Naive thymus-derived CD4-positive, alpha-beta T cell (primary cell): ENCODE measurements at places on chromosomes 3 and 15. TPM values are rescaled to one million over a fixed set of nuclear protein-coding genes. Genes with fewer than 3 reads are reported as not detected.

CACNA1D gene
- 2.0 TPM for total RNA-seq

AP3B2 gene
- total RNA-seq: 1.2 TPM

CHRNA7 gene
- 0.24 TPM for total RNA-seq

LRRC31 gene
- not detected for total RNA-seq

NECTIN3 gene
- 2.4 TPM for total RNA-seq

PAK6 gene
- 1.9 TPM for total RNA-seq

C3orf22 gene
- total RNA-seq: not detected

DNA sequence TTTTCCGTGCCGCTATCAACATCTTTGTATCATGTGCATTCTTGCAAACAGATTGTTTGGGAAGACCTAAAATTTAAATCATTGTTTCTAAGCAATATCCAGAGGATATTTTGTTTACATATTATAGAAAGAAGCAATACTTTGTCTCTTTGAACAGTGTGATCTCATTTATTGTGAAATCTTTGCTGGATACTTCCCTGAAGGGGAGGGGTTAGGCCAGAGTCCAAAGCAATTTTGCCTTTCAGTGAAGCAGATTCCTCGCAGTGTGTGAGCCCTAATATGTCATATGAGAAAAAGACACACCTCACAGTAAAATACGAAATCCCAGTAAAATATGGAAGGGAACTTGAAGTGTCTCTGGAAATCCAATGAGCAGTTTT is 158.7 kb upstream of the SLCO3A1 start:
- no peaks in the 10 kb centered on the region for H3K4me1 ChIP-seq
- no peaks in the 10 kb centered on the region for H3K36me3 ChIP-seq
- H3K27me3 ChIP-seq: no peaks in the 10 kb centered on the region
- DNase-seq: no peak

DNA sequence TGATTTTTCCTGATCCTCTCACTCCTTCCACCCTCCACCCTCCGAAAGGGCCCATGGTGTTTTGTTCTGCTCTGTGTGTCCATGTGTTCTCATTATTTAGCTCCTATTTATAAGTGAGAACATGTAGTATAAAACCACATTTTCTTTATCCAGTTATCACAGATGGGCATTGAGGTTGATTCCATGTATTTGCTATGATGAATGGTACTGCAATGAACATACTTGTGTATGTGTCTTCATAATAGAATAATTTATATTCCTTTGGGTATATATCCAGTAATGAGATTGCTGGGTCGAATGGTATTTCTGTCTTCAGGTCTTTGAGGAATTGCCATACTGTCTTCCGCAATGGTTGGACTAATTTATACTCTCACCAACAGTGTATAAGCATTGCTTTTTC is 126.0 kb downstream of the IMPG2 start:
- DNase-seq: no peak
- no peaks in the 10 kb centered on the region for H3K36me3 ChIP-seq
- H3K4me3 ChIP-seq: no peak overlapping the region
- no peaks in the 10 kb centered on the region for H3K4me1 ChIP-seq
- H3K27ac ChIP-seq: no peak overlapping the region
- no peaks in the 10 kb centered on the region for H3K27me3 ChIP-seq

GRCh38 chr15:28106294-28107110 is 7.4 kb upstream of the OCA2 start:
- H3K4me3 ChIP-seq: peak overlapping the region; percentile 65
- H3K4me1 ChIP-seq: peaks cover 5% of the 10 kb centered on the region
- no peak overlapping the region for H3K27ac ChIP-seq
- no peaks in the 10 kb centered on the region for H3K27me3 ChIP-seq
- H3K36me3 ChIP-seq: peaks cover 4% of the 10 kb centered on the region

- no peak overlapping the region for H3K27ac ChIP-seq
- DNase-seq: no peak
- no peaks in the 10 kb centered on the region for H3K27me3 ChIP-seq
- peaks cover 3% of the 10 kb centered on the region for H3K36me3 ChIP-seq
- no peak overlapping the region for H3K4me3 ChIP-seq
- H3K4me1 ChIP-seq: no peaks in the 10 kb centered on the region
Measured at GRCh38 chr3:86954747-86955146, 36.2 kb downstream of the VGLL3 start.

GRCh38 chr3:72227486-72228070 is 442.6 kb upstream of the PROK2 start:
- no peaks in the 10 kb centered on the region for H3K4me1 ChIP-seq
- H3K36me3 ChIP-seq: no peaks in the 10 kb centered on the region
- H3K27me3 ChIP-seq: no peaks in the 10 kb centered on the region
- DNase-seq: no peak

DNA sequence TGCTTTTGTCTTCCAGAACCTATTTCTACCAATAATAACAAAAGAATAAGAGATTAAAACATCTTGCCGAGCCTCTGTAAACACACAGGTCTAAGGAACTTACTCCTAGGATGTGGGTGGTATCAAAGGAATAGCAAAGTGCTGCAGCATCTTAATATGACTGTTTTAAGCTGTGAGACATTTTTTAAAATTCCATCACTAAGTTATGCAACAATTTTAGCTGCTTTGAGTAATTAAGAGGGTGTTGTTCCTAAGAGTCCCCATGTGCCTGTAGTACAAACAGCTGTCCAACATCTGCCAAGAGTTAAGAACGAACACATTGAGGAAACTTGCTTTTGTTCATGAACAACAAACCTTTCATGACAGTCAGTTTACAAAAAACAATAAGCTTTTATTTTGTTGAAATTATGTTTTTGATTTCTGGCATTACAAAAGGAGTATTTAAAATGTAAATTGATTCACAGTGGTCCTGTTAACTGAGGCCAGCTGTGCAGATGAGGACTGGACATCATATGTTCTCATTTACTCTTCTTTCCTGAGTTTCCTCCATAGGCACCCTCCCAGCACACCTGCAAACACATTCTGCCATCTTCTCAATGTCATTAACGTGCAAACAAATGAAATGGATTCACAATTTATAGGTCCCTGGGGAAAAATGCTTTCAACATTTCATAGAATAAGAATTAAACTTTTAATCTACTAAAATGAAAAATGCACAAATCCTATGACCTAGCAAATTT is 337.3 kb upstream of the ARHGEF26 start:
- H3K4me1 ChIP-seq: no peaks in the 10 kb centered on the region
- no peak for DNase-seq
- no peaks in the 10 kb centered on the region for H3K36me3 ChIP-seq
- no peak overlapping the region for H3K27ac ChIP-seq
- no peak overlapping the region for H3K4me3 ChIP-seq
- H3K27me3 ChIP-seq: no peaks in the 10 kb centered on the region

DNA sequence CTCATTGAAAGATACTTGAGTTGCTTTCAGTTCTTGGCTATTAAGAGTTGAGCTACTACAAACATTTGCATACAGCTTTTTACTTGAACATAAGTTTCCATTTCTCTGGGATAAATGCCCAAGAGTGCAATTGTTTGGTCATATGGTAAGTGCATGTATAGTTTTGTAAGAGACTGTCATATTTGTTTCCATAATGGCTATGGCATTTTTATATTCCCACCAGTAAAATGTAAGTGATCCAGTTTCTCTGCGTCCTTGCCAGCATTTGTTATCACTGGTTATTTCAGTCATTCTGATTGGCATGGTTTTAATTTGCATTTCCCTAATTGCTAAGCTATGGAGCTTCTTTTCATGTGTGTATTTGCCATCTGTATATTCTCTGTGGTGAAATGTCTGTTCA is 22.5 kb downstream of the C3orf80 start:
- H3K27me3 ChIP-seq: no peaks in the 10 kb centered on the region
- no peak overlapping the region for H3K27ac ChIP-seq
- no peaks in the 10 kb centered on the region for H3K4me1 ChIP-seq
- DNase-seq: no peak

GRCh38 chr3:177195242-177195991 is 1.9 kb downstream of the TBL1XR1 start:
- H3K27ac ChIP-seq: peak overlapping the region; percentile 94
- DNase-seq: no peak
- peaks cover 48% of the 10 kb centered on the region for H3K4me1 ChIP-seq
- peaks cover 3% of the 10 kb centered on the region for H3K36me3 ChIP-seq
- H3K4me3 ChIP-seq: peak overlapping the region; percentile 91
- H3K27me3 ChIP-seq: no peaks in the 10 kb centered on the region

DNA sequence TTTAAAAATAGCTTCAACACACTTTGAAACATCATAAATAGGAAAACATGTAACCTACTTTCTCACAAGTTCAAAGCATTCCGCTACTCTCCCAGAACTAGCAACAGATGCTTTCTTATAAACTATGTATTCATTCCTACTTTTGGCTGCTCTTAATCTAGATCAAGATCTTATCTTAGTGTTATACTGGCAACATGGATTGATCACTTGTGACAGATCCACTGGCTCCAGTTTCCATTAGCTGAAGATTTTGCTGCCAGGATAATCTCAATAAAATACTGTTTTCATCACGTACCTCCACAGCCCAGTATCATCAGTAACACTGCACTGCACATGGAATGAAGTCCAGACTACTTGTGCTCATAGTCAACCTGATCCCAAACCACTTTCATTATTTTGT is 491.7 kb upstream of the AGTR1 start:
- H3K4me1 ChIP-seq: no peaks in the 10 kb centered on the region
- no peaks in the 10 kb centered on the region for H3K36me3 ChIP-seq
- H3K4me3 ChIP-seq: no peak overlapping the region
- no peaks in the 10 kb centered on the region for H3K27me3 ChIP-seq
- no peak for DNase-seq

DNA sequence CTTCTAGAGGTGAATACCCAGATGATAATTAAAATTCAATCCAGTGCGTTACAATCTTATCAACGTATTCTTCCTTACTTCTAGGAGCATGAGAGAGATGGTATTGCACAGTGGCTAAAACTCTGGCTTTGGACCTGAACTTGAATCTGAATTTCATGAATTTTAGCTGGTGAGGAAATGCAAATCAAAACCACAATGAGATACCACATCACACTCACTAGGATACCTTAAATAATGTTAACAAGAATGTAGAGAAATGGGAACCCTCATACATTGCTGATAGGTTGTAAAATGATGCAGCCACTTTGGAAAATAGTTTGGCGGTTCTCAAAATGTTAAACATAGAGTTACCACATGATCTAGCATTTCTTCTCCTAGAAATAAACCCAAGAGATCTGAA is 47.1 kb upstream of the TSC22D2 start:
- H3K27ac ChIP-seq: no peak overlapping the region
- H3K4me3 ChIP-seq: no peak overlapping the region
- no peaks in the 10 kb centered on the region for H3K4me1 ChIP-seq
- DNase-seq: no peak
- H3K27me3 ChIP-seq: no peaks in the 10 kb centered on the region
- no peaks in the 10 kb centered on the region for H3K36me3 ChIP-seq

GRCh38 chr3:31922962-31923361 is 58.1 kb downstream of the OSBPL10 start:
- H3K27me3 ChIP-seq: no peaks in the 10 kb centered on the region
- H3K27ac ChIP-seq: no peak overlapping the region
- no peaks in the 10 kb centered on the region for H3K4me1 ChIP-seq
- no peaks in the 10 kb centered on the region for H3K36me3 ChIP-seq

DNA sequence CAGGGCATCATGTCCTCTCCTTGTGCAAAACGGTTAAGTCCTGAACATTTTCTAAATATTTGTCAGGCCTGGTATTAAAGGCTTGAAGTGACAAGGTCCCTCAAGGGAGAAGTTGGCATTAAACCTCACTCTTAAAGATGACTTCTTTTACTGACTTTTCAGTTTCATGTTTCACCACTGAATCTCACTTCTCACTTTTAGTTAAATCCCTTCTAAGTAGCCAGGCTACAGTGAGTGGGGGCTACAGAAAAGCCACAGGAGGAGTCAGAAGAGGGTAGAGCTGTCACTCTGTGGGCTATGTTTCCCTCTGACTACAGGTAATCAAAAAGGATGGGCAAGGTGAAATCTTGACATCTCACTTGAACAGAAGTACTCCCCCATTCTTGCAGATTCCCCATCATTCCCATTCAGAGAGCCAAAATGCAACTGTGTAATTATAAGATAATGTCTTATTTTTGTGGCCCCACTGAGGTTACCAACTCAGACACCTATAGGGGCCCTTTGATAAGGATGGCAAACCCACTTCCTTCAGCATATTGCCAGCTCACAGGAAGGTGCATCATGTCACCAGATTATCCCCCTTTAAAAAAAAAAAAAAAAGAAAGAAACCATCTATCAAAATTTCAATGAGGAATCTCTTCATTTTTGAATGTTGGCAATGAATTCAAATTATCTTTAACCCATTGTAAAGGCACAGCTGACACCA is 790.1 kb upstream of the CFAP20DC start:
- no peak overlapping the region for H3K4me3 ChIP-seq
- no peaks in the 10 kb centered on the region for H3K27me3 ChIP-seq
- H3K27ac ChIP-seq: no peak overlapping the region
- H3K36me3 ChIP-seq: no peaks in the 10 kb centered on the region
- peaks cover 30% of the 10 kb centered on the region for H3K4me1 ChIP-seq
- DNase-seq: peak; percentile 31

DNA sequence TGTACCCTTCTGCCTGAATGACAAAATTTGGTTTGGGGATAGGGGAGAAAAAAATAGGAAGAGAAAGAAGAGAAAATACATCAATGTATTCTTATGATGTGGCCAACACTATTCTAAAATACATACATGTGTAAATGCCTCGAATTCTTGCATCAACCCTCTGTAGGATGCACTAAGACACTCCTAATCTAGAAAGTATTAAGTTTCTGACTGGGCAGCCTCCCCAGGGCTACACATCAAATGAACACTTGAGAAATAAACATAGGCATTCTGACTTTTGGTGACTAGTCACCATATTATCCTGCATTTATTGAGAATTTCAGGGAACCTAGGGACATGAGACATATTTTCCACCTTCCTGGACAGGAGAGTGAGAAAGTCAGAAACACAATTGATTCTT is 109.2 kb downstream of the CPNE4 start:
- no peak overlapping the region for H3K27ac ChIP-seq
- H3K36me3 ChIP-seq: no peaks in the 10 kb centered on the region
- H3K4me3 ChIP-seq: no peak overlapping the region
- no peaks in the 10 kb centered on the region for H3K4me1 ChIP-seq
- DNase-seq: no peak

DNA sequence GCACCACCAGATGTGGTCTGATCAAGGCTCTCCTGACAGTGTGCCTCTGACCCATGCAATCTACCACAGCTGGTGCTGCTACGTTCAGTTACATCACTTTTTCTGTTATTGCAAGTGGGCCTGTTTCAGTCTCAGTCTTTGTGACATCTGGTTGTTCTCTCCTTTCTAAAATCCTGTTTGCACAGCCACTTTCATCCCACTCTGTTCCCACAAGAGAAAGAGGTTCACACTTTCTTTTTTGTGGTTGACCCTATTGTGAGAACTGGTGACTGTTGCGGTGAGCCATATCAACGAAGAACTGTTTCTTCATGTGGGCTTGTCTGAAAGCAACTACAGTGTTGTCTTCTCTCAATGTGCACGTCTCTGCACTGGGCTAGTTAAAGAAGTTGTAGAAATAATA is 342.8 kb upstream of the ARPP21 start:
- H3K27ac ChIP-seq: no peak overlapping the region
- no peaks in the 10 kb centered on the region for H3K27me3 ChIP-seq
- DNase-seq: peak; percentile 28
- H3K4me3 ChIP-seq: no peak overlapping the region
- H3K4me1 ChIP-seq: no peaks in the 10 kb centered on the region
- H3K36me3 ChIP-seq: no peaks in the 10 kb centered on the region
